Glutamatergic neuron (in vitro differentiated cells): ENCODE measurements at places on chromosomes 12 and 14. TPM values are rescaled to one million over a fixed set of nuclear protein-coding genes. Genes with fewer than 3 reads are reported as not detected.

GRCh38 chr14:67517083-67517482, 16.0 kb upstream of the PLEKHH1 start:
- peak; percentile 49 for DNase-seq

- no peak for DNase-seq
Measured at GRCh38 chr14:81220580-81220829, 254 bp downstream of the GTF2A1 start.

GRCh38 chr14:61385002-61385685, 63.8 kb downstream of the PRKCH start:
- DNase-seq, result no peak

Gene FOXG1
- not detected for total RNA-seq

DNA sequence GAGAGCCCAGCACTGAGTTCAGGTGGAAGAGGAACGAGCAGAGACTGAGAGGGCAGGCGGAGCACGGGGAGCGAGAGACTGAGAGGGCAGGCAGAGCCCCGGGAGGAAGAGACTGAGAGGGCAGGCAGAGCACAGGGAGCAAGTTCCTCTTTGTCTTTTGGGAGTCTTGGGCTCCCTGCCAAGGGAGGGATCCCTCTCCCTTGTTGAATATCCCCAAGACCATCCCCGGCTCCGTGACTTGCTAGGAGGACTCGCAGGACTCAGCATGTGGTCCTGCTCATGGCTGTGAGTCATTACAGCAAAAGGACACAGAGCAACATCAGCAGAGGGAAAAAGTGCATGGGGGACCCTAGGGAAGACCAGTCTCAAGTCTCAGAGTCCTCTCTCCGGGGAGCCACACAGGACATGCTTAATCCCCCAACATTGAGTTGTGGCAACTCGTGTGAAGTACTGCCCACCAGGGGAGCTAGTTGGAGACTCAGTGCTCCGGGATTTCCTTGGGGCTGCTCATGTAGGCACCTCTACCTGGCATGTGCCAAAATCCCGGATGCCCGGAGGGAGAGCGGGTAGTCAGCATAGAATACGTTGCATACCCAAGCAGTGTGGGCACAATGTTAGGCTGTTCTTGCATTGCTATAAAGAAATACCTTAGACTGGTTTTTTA, 81.0 kb downstream of the CCDC92 start:
- DNase-seq, result no peak

DNA sequence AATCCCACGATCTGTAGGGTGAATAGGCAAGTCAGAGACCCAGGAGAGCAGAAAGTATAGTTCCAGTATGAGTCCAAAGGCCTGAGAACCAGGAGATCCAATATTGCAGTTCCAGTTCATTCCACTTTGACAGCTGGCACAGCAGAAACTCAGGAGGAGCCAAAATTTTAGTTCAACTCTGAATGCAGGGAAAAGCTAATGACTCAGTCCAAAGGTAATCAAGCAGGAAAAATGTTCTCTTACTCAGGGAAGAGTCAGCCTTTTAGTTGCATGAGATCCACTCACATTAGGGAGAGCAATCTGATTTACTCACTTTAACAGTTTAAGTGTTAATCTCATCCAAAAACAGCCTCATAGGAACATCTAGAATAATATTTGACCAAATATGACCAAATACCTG, 130.2 kb upstream of the LRFN5 start:
- no peak for DNase-seq
